ENCODE measurements at places on chromosomes 2 and 18.

- DNase-seq, result no peak
Observed at GRCh38 chr2:85541753-85542457, 2.9 kb downstream of the MAT2A start.

GRCh38 chr18:58579561-58580047, 49.3 kb downstream of the ALPK2 start:
- peak; percentile 96 for DNase-seq

DNA sequence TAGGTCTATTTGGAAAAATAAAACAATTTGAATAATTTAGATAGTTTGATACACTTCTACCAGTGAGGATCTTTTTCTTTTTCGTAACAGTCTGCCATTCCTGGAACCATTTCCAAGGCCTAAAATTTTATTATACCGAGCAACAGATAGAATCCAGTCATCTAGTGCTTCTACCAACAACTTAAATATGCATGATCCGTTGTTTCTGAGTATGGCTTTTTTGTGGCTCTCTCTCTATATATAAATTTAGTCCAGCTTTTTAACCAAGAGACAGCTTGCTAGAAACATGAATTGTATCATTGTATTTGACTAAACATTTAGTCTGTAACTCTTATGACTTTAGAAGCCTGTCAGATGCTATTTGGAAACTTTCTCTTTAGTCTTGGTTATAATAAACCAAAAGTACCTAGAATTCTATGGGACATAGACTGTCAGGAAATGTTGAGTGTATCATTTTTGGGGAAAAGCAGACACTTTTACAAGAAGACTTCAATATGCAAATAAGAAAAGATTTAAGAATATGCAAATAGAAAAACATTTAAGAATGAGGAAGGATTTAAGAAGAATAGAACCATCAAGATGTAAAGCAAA, 161.4 kb downstream of the ZEB2 start:
- no peak for DNase-seq

- DNase-seq, result peak; percentile 71
Observed at GRCh38 chr2:72129681-72130340, 17.9 kb downstream of the CYP26B1 start.

- no peak for DNase-seq
Observed at GRCh38 chr18:73545472-73545871, 602.2 kb downstream of the FBXO15 start.

DNA sequence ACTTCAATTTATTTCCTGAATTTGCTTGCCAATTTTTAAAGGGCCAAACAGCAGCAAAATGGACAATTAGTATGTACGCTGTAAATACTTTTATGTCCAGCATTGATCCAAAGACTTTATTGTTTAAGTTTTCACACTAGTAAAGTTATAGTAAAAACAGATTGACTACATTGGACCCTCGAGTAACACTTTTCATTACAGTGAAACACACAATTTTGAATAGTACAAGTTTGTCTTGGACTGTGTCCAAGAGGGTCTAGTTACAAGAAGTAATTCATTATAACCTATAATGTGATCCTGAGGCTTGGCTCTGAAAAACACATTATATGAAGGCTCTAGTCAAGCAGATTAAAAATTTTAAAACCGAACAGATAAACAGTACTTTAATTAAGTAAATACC, 11.4 kb upstream of the RBBP8 start:
- no peak for DNase-seq

DNA sequence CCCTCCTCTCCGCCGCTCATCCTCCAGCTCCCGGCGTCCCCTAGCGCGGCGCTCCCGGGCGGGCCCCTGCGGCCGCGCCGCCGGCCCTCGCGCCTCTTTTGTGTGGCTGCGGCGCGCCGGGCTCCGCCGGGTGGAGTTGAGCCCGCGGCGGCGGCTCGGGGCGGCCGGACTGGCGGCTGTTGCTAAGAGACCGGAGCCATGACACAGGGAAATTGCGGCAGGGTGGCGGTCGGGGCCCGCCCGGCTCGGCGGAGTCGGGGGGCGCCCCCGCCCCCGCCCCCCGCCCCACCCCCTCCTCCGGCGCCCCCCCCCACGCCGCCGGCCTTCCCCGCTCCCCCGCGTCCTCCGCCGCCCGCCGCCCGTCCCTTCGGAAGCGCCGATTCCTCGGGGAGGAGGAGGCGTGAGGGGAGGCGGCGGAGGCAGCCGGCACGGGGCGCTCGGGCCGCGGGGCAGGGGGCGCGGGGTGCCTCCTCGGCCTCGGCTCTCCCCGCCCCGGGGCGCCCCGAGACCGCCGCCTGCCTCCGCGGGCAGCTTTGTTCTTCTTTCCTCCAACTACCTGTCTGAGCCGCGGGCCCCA, at the start of gene TMEM200C:
Gene TMEM200C, minus strand, starts transcription at position 224 of the 577 bp plus-strand sequence. CDS start 3,459 bp downstream, outside the sequence.
- no peak for DNase-seq

GRCh38 chr2:127200962-127201361, 19.1 kb downstream of the CYP27C1 start:
- no peak for DNase-seq

GRCh38 chr18:8367217-8367988, 241.8 kb upstream of the RAB12 start:
- DNase-seq, result no peak

GRCh38 chr18:5510135-5510846, 33.5 kb downstream of the EPB41L3 start:
- DNase-seq, result peak; percentile 88

GRCh38 chr2:189885368-189885767, 101.1 kb downstream of the PMS1 start:
- DNase-seq, result no peak

DNA sequence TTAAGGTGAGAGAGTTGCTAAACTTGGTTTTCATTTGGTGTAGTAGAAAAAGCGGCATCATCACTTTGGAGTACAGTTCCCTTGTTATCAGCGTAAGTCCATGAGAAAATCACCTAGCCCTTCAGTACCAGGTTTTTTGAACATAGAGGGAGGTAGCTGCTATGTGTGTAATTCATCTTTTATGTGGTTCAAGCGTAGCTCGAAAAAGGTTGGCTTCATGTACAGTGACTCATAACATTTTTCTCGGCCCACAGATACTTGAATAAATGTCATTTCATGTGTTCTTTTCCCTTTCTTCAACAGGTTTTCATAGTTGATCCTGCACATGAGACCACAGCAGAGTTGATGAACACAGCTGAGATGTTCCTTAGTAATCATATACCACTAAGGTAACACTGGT, 43.6 kb downstream of the UGGT1 start:
- DNase-seq, result peak; percentile 2

DNA sequence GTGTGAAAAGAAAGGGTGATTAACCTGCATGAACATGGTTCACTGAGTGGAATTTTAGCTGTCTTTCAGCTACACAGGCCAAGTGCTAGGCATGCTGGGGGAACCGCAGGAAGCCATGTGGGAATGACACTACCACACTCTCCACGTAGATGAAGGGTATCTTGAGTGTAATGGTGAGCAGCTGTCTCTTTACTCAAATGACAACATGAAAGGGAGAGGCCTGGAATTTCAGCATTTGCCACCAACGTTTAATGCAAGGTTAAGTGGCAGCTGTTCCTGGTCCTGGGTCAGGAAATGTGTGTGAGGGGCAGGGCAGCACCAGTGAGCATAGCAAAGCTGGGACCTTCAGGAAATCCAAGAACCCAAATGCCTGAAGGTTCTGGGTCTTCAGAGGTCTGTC, 588.4 kb downstream of the SLC4A3 start:
- peak; percentile 24 for DNase-seq

DNA sequence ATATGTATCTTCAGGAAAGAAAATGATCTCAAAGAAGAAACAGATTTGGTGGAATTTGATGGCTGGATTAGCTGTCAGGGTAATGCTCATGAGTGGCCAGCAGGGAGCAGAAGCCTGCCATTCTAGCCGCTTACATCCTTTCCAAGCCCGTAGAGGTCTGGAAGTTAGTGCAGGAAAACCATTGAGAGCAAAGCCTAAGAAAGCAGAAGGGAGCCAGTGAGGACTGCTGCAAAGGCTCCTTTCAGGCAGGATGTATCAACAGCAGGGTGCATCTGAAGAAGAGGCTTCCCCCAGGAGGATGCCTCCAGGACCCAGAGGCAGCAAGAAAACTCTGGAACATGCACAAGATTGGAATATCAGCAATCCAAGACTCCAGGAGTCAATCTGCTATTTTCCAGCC, 22.9 kb upstream of the LBH start:
- DNase-seq, result peak; percentile 78

- DNase-seq, result no peak
Observed at GRCh38 chr18:76689646-76690264, 132.6 kb upstream of the ZNF236 start.

- DNase-seq, result no peak
Observed at GRCh38 chr2:151770995-151771394, 36.7 kb upstream of the NEB start.

DNA sequence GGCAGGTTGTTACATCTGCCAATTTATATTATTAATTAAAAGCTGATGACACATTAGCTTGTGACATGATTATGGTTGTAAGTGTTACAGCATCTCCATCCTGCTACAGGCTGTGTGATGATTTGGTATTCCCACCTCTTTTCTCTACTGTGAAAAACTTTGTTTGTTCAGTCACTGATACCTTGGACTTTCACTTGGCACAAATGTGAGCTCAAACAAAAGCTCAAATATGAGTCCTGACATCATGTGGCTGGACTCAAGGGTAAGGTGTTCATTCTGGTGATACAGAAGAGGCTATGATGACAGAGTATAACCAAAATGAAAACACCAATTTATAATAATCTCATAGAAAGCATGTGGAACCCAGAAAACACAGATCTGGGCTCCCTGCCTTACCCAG, 11.4 kb upstream of the IL36A start:
- no peak for DNase-seq

DNA sequence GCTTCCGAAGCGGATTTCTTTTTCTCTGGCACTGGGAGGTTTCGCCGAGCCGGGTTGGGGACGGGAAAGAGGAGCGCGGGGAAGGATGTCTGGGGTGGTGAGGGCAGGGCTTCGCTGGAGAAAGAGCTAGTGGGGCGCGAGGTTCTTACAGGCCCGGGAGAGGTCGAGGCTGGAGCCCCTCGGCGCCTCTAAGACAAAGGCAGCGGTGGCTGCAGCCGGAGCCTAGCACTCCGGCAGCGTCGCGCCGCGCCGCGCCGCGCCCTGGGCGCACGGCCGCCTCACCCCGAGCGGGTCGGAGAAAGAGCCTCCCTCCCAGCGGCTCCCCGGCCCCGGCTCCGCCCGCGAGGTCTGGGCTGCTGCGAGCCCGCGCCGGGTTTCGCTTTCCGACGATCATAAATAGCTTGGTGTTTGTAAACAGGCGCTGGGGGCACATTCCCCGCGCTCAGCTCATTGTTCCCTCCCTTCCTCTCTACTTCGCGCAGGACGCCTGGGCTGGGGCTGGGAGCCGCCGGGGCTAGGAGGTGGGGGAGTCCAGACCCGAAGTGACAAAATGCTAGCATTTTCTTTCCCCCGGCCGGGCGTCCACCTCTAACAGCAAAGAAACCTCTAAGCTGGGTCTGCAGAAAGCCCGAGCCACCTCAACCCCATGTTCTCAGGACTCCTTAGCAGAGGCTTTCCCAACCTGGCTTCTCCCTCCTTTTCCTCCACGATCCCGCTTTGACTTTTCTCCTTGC, 813 bp upstream of the MEIS1 start:
- peak; percentile 59 for DNase-seq
